Small intestine (tissue), 16 donors: ENCODE measurements at places on chromosomes 3 and 15.
A peak's percentile ranks its signal among the peaks of the same experiment; 100 is the strongest.

GRCh38 chr3:52345521-52346109 is 29.5 kb downstream of the DNAH1 start:
- no peak for DNase-seq

DNA sequence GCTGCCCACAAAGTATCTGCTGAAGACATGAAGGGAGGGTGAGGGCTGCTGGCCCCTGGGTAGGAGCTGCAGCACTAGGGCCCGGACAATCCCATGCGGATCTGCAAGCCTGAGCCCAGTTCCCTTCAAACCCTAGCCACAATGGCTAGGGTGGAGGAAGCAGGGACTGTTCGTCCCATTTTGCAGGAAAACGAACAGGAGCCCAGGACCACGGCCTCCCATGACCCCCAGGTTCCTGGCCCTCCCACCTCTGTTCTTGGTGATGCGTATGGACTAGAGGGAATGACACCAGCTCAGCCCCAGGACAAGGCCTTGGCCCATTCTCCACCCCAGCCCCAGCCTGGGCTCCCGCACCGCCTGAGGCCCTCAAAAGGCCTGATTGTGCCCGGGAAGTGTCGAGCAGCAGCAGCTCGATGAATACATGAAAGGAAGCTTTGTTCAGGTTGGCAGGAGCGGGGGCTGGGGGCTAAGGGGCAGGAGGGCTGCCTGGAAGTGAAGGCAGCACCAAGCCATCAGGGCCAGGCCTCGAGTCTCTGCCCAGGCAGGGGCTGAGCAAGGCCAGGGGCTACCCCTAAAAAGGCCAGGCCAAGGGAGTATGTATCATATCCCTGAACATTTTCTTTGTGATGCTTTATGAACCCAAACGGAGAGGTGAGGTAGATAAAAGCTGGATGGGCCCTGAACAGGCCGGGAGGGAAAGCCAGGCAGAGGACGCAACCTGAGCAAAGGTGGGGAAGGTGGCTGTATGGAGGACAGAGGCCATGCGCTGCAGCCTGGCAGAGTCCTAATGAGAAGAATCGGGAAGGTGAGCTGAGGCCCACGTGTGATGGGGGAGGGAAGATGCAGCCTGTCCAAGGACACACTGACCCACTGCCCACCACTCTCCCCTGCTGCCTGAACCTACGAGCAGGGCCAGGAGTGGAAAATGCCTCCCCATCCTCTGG is 12.2 kb downstream of the SEMA7A start:
- no peak for DNase-seq

- no peak for DNase-seq
These were observed 418.2 kb upstream of the NR2F2 start for GRCh38 chr15:95912280-95912625.

DNA sequence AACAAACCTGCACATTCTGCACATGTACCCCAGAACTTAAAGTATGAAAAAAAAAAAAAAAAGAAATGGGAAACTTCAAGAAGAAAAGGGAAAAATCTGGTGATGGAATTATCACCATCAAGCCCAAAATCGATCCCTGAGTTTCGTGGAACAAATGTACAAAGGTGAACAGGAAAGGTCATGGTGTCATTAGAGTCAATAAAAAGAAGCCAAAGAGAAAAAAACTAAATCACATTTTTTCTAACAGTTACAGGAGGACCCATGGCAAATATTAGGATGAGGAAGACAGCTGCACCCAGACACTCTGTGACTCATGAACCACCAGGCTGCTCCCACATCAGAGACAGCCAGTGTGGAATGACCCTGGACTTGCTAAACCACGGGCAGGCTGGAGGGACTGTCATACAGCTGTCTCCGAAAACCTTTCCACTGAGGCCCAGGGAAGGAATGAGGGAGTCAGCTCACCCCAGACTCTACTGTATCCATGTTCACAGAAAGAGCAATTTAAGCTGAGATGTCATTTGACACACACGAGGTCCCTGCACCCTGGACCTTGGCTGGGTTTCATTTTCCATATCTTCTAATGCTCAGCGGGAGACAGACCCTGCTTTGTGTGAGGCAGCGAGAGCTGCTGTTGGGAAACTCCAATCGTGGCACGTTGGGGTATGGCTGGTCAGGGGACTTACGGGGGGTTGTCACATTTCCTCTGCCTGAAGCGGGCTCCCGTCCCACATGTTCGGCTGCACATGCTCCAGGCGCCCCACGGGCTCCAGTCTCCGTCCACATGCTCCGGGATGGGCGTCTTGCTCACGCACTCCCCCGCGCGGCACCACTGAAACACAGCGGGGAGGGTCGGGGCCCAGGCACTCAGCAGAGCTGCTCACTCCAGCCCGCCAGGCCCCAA is 210.2 kb downstream of the ADAMTS17 start:
- DNase-seq, result peak; percentile 55

GRCh38 chr3:148534089-148534988 is 163.4 kb upstream of the AGTR1 start:
- DNase-seq, result peak; percentile 11

- DNase-seq, result no peak
These were observed 55.0 kb downstream of the UBE2E2 start for GRCh38 chr3:23258110-23258509.

- no peak for DNase-seq
These were observed 96.3 kb upstream of the BCL6 start for GRCh38 chr3:187841560-187841959.

DNA sequence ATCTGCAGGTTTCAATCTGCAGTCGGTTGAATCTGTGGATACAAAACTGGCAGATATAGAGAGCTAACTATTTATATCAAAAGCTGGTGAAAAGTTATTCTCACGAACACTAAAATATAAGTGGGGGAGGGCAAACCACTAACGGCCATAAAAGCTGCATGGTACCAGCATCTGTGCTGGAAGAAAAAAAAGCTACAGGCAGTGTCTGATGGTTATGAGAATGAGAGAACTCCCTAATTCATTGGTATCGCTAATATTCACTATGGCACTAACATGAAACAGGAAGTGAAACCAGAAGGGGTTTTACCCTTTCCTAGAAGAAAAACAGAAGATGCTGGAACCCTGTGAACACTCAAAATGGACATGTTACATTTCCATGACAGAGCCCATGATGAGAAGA is 15.9 kb downstream of the CEP70 start:
- no peak for DNase-seq

DNA sequence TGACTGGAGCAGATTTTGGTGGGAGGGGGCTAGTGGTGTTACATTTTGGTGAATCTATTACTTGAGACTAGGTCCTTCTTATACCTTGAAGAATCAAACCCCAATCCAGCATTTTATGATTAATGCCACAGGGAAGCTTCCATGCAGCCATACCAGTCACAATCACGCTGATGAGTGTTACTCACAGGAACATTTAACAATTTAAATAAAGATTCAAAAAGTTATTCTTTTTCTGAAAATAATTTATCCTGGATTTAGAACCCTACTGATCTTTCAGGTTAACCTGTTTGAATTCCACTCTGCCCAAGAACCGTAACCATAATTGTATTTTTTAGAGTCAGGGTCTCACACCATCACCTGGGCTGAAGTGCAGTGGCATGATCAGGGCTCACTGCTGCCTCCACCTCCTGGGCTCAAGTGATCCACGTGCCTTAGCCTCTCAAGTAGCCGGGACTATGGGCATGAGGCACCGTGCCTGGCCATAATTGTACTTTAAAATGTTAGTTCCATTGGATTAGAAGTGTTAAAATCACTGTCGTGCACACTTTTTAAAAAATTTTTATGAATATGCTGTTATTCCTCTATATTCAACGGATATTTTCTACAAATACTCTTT is 929 bp upstream of the MTMR10 start:
- peak; percentile 30 for DNase-seq

DNA sequence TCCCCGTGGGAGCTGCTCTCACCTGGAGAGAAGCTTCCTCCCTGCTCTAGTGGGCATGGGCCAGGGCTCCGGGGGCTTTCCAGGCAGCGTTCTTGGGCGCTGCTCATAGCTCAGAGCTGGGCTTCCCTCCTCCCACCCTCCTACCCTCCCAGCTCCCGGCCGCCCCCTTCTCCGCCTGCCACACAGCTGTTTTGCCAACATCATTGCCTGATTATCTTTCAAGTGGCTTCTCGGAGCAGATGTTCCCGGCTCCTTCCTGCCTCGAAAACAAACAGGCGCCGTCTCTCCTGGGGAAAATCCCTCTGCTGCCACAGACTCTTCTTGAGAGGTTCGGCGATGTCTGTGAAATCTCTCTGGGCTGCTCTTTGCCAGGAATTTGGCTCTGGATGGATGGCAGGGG is 195.6 kb downstream of the RPLP1 start:
- DNase-seq, result no peak

DNA sequence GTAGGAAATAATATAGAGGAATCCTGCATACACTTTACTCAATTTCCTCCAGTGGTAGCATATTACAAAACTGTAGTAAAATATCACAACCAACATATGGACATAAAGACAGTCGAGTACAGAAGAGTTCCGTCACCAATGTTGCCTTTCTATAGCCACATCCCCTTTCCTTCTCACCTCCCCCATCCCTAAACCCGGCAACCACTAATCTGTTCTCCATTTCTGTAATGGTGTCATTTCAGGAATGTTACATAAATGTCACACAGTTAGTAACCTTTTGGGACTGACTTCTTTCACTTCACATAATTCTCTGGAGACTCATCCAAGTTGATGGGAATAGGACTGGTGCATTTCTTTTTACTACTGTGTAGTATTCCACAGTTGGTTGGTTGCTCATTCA is 41.4 kb upstream of the ATG7 start:
- no peak for DNase-seq

DNA sequence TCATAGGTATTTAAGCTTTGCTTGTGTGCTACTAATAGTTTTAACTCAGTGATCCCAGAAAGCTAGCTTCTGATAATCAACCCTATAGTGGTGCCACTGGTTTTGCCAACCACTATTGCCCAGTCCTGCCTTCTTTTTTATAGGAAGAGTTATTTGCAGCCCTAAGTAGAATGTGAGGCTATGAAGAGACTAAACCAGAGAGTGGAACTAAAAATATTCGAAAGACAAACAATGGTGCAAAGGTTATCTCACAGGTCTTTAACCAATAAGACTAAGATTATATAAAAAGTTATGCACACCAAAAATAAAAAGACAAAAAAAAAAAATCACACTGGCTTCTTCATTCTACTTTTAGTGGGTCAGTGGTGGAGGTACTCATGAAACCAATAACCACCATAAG is 85.6 kb downstream of the NBEAL2 start:
- DNase-seq, result no peak

- DNase-seq, result peak; percentile 61
These were observed 52.1 kb upstream of the WDR72 start for GRCh38 chr15:53811530-53811929.

DNA sequence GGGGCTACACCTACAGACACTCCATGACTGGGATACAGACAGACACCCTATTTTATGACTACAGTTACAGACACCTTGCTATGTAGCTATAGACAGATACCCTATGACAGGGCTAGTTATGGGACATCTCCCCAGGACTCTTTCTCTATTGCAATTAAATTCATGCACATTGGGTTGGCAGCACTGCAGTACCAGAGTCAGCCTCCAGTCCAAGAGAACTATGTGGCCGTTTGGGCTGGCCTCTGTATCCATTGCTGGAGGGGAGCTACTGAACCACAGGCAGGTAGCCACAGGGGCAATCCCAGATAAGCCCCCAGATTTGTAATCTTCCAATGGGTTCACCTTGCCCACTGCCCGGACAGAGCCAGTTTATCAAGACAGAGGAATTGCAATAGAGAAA is 108.4 kb upstream of the SPATA16 start:
- no peak for DNase-seq

GRCh38 chr3:18883571-18883970 is 264.7 kb upstream of the KCNH8 start:
- DNase-seq, result no peak

- no peak for DNase-seq
These were observed 24.5 kb downstream of the RSRC1 start for GRCh38 chr3:158134363-158134762.

- DNase-seq, result no peak
These were observed 2.2 kb downstream of the XXYLT1 start for GRCh38 chr3:195268576-195269309.

- no peak for DNase-seq
These were observed 135.0 kb downstream of the NFKBIZ start for GRCh38 chr3:101984356-101984755.

DNA sequence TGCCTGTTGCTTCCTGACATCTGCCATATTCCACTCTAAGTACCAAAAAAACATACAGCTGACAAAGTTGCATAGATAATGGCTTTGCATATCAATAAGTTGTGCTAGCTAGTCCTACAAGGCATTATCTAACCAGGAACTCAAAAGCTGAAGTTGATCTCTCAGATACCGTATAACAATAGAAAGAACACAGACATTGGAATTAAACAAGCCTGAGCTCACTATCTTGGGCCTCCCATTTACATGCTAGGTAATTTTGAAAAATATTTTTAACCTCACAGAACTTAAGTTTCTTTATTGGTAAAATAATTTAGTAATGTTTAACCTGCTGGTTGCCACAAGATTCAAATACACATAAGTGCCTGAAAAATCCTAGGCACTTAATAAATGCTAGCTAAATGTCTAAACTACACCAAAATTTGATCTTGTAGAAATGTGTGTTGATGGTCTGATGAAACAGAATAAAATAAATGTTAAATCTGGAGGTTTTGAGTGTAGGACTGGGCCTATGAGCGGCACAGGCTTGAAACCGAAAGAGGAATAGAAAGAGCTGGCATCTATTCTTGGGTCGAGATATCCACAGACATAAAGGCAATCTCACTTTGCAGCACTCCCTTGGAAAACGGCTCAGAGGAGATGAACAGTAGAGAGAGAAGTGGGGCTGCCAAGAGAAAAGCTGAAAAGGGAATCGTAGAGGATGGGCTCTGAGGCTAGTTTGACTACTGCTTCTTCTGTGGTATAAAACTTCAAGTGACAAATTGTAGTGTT is 29.9 kb upstream of the TTC14 start:
- no peak for DNase-seq

- DNase-seq, result no peak
These were observed 7.1 kb downstream of the LRRK1 start for GRCh38 chr15:100926258-100926657.

DNA sequence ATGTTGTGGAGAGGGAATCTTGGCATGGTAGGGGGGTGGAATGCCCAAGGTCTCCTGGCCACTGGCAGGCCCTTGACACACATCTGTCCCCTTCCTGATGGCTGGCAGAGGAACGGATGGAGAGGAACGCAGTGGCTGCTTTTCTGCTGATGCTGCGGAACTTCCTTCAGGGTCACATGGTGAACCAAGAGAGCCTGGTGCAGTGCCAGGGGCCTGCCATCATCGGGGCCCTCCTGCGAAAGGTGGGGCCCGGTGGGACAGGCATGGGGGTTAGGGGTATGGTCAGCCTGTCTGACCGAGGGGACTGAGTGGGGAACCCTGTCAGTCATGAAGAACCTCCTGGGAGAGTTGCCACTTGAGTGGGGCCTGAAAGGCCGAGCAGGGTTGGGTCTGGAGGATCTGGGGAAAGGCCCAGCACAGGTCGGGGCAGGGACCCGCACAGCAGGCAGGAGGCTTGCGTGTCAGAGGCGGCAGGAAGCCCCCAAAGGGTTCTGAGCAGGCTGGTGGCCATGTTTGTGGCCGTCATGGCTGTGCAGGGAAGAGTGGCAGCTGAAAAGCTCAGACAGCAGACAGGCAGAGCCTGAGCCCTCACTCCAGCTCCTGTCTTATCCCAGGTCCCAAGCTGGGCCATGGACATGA is 18.1 kb downstream of the NBEAL2 start:
- DNase-seq, result no peak

- no peak for DNase-seq
These were observed 98.2 kb downstream of the PLXNA1 start for GRCh38 chr3:127081001-127081720.
